ENCODE measurements at places on chromosomes 11 and 22. TPM values are rescaled to one million over a fixed set of nuclear protein-coding genes. Genes with fewer than 3 reads are reported as not detected.

PRR33 gene
- 3.3 TPM for total RNA-seq

NNMT gene
- total RNA-seq = 84.9 TPM

FAT3 gene
- total RNA-seq = 0.19 TPM

MPZL2 gene
- 13.1 TPM for total RNA-seq

HPX gene
- not detected for total RNA-seq

SMIM35 gene
- not detected for total RNA-seq

MRGPRE gene
- total RNA-seq = 0.89 TPM

RFPL1 gene
- not detected for total RNA-seq

DNA sequence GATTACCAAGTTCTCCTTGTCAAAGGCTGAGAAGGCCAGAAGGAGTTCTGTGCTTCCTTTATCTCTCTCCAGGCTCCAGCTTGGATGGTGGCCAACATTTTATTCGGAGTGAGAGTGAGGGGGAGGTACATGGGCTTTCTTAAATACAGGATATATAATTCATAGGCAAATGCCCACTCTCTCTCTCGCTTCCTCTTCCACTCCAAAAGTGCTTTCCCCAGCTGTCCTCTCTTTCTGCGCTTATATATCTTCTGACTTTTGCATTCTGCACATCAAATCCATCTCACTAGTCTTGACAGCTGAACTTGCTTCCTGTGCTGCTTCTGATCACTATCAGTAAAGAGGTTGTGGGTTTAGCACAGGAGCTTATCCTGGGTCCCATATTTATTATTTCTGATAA lies 125.4 kb upstream of the ARHGAP20 start:
- no peak for DNase-seq

DNA sequence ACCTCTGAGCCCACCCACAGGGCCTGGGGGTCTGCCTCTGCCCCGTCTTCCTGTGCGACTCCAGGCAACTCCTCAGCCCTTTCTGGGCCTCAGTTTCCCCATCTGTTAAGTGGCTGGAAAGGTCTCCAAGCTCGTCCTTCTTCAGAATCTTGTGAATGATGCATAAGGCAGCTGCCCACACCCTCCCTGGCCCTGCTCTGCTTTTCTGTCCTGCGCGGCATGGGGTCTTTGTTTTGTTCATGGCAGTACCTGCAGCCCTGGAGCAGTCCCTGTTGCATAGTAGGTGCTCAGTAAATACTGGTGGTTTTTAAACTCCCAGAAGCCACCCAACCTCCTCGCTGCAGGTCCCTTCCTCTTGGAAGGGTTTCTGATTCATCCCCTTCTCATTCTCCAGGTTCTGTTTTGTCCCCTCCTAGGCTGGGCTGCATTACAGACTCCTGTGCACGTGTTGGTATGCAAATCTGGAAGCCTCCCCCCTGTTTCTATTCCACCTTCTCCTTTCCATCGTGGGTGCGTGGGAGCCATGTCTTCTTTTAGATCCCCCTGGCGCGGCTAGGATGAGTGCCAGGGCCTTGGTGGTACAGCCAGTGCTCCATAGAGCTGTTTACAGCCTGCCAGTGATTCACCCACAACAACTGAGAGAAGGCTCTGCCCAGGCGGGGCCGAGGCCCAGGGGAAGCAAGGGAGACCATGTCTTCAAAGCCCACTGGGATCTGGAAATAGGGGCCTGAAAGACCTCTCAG lies 19.3 kb upstream of the SYT7 start:
- no peak for DNase-seq

DNA sequence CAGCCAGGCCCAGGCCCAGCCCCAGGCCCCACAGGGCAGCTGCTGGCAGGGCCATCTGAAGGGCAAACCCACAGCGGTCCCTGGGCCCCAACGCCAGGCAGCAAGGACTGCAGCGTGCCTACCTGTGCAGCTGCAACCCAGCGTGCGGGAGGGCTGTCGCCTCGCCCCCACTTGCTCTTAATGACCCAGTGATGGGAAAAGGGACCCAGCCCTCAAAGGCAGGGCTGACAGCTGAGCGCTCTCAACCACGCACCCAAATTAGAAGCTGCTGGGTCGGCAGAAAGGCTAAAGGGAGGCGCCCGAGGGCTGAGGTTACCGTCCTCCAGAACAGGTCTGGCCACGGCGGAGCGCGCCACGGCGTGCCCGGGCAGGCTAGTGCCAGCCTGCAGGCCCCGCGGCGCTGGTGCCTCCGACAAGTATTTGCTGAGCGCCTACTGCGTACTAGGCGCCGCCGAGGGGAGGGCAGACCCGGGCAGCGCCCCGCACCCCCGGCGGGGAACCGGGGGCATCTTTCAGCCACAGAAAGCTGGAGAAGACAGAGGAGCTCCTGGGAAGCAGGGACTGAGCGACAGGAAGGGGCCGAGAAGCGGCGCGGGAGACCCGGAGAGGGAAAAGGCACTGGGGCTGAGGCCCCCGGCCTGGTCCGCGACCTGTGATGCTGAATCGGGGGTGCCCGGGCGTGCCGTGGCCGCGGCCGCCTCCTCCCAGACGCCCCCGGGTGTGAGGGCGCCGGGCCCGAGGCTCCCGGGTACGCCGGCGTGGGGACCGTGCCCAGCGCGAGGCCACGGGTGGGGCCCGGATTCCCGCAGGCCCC lies 773 bp downstream of the HRAS start:
- no peak for DNase-seq

DNA sequence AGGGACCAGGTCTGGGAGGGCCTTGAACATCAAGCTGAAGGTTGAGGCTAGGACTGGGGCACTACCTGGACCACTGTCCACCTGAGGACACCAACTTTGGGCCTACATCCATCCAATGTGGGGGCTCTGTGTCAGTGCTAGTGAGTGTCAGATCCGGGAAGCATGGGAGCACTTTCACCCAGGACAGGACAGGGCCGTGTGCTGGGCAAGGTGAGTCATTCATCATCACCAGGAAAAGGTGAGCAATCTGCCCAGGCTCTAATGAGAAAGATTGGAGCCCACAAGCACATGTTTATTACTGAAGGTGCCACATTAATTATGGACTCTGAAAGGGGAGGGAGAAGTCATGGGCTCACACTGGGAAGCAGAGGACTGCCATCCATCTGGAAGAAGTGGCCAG lies 39.7 kb upstream of the DRD2 start:
- DNase-seq = no peak

- DNase-seq = no peak
Measured at GRCh38 chr11:125933030-125933813, 12.6 kb upstream of the VSIG10L2 start.

DNA sequence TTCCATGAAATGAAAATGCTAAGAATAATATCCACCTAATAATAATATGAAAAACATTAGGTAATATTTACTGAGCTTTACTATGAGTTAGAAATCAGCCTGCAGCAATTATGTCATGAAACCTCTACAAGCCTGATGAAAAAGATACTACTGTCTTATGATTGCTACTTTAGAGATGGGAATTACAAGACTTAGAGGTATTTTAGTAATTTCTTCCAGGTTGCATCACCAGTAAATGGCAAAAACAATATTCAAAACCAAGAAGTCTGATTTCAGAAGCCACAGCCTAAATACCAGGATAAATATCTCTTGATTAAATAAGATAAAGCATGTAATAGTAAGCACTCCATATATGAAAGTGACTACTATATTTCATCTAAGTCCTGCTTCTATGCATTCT lies 13.8 kb downstream of the OR5B21 start:
- no peak for DNase-seq

DNA sequence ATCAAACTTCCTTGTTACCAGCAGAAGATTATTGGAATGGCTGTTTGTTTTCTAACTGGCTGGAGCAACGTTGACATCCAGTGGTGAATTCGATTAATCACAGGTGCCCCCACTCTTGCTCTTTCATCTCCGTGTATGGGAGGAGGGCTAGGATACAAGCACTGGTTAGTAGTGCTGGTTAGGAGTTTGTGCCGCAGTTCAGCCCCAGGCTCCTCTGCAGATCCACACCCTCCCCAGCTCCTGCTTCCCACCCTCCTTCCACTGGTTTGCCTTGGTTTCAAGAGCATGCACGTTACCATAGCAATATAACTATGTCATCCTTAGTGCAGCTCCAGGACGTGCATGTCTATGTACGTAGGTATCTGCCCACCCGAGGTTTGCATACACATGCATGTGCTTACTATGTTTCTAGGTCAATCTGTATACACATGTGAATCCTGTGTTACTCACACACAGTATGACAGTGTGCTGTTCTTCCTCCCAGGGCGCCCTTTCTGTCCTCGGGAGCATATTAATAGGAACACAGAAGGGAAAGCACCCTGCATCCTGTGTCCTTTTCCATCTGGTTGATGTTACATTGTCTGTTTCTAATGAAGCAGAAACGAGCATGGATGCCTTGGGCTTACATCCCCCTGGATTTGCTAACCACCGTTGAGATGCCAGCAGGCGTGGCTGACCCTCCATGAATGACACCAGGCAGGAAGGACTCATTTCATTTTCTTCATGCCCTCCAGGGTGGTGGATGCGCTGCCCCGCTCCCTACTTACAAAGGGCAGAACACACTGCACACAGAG lies 539.3 kb downstream of the OPCML start:
- no peak for DNase-seq

DNA sequence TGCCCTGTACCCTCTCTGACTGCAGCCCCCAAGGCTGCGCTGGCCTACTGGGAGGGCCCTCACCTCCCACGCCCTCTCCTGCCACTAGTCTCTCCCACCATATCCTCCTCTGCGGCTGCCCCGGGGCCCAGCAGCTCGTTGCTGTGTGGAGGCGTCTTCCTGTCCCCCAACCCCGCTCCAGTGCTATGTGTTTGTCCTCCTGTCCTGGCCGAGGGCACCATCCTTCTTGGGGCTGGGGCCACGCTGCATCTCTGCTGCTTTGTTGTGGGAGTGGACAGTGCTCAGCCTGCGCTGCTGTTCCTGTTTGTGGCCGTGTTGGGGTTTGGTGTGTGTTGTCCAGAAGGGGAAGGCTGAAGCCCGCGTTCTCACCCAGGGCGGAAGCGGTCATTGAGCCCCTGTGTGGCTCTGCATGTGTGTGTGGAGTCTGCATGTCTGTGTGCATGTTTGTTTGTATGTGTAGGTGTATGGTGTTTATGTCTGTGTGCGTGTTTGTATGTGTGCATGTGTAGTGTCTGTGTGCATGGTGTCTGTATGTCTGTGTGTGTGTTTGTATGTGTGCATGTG lies 15.7 kb downstream of the TPCN2 start:
- no peak for DNase-seq

- DNase-seq = no peak
Measured at GRCh38 chr11:118442301-118442700, 6.0 kb downstream of the KMT2A start.

DNA sequence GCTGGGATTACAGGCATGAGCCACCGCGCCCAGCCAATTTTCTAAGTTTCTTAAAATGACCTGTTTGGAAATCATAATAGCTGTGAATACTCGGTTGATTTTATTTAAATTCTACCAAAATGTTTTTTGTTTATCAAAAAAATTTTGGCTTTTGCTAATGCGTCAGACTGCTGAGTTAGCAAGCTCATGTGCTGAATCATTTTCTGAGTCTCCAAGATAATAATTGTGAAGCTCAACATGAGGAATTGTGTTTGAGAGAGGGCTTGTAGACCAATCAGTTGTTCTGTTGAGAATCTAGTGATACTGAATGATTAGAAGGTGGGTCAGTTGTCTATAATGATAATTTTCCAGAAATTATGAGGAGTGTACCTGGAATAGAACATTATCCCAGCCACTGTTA lies 15.9 kb downstream of the RNF214 start:
- DNase-seq = no peak
